ENCODE measurements at places on chromosomes 12 and 14. TPM values are rescaled to one million over a fixed set of nuclear protein-coding genes. Genes with fewer than 3 reads are reported as not detected.

The RFX4 gene
- total RNA-seq = not detected

The LMO3 gene
- total RNA-seq = 5.5 TPM

The IAPP gene
- not detected for total RNA-seq

The NKX2-1 gene
- not detected for total RNA-seq

The INSM2 gene
- not detected for total RNA-seq

The LRRC9 gene
- total RNA-seq = 6.8 TPM

The TAS2R30 gene
- total RNA-seq = 15.6 TPM

The ST8SIA1 gene
- total RNA-seq = 10.3 TPM

The NUAK1 gene
- 10.7 TPM for total RNA-seq

The KCNA5 gene
- 4.6 TPM for total RNA-seq

The SAMD4A gene
- total RNA-seq = 31.1 TPM

The CCDC38 gene
- total RNA-seq = not detected

The OASL gene
- 0.70 TPM for total RNA-seq

The EGLN3 gene
- 37.1 TPM for total RNA-seq

The C14orf132 gene
- 54.0 TPM for total RNA-seq

The MDGA2 gene
- total RNA-seq = 2.5 TPM

The GLS2 gene
- 2.2 TPM for total RNA-seq

The FAM90A1 gene
- total RNA-seq = 0.18 TPM

The ZNF385A gene
- 12.1 TPM for total RNA-seq

The FAM186B gene
- total RNA-seq = 0.47 TPM

The CRIP1 gene
- 32.8 TPM for total RNA-seq

The OTX2 gene
- total RNA-seq = 0.23 TPM

The PTPN6 gene
- 21.1 TPM for total RNA-seq

The CLEC6A gene
- total RNA-seq = 0.12 TPM

The TMEM233 gene
- total RNA-seq = 1.8 TPM

The GZMH gene
- not detected for total RNA-seq

The PPM1H gene
- 23.3 TPM for total RNA-seq

The KIF26A gene
- 28.4 TPM for total RNA-seq

The REP15 gene
- 1.6 TPM for total RNA-seq

The TMEM63C gene
- 0.35 TPM for total RNA-seq

The CCND2 gene
- total RNA-seq = 111 TPM

The BRF1 gene
- 59.5 TPM for total RNA-seq

The SLC10A1 gene
- not detected for total RNA-seq

The B3GNT4 gene
- total RNA-seq = 1.1 TPM

The KRT83 gene
- total RNA-seq = not detected

The EPYC gene
- total RNA-seq = not detected

Data from metanephros (tissue), 2 donors.